ENCODE measurements at places on chromosomes 2 and 18. TPM values are rescaled to one million over a fixed set of nuclear protein-coding genes. Genes with fewer than 3 reads are reported as not detected.

The CCDC68 gene
- polyA plus RNA-seq: 0.35 TPM

The LYPD6B gene
- 0.18 TPM for polyA plus RNA-seq

The ADRA2B gene
- 2.7 TPM for polyA plus RNA-seq

The MYL1 gene
- polyA plus RNA-seq: 8,569 TPM

The CPS1 gene
- polyA plus RNA-seq: 1.5 TPM

The ALPI gene
- polyA plus RNA-seq: not detected

The G6PC2 gene
- not detected for polyA plus RNA-seq

DNA sequence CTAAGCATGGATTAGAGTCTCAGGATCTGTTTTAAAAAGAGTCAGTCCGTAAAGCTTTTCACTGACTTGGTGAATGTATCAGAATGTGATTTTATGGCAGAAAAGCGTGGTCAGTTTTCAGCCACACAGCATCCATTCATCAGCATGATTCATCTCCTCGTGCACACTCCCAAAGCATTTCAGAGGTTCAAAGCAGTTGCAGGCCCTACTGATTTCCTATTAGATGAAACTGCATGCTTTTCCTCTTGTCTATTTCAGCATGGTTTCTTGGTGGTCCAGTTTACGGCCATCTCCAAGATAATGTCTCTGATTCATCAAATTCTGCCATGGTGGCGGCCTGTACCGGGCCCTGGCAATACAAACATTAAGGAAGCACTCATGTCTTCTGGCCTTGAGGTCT lies 4.8 kb upstream of the PARD6G start:
- DNase-seq: no peak

DNA sequence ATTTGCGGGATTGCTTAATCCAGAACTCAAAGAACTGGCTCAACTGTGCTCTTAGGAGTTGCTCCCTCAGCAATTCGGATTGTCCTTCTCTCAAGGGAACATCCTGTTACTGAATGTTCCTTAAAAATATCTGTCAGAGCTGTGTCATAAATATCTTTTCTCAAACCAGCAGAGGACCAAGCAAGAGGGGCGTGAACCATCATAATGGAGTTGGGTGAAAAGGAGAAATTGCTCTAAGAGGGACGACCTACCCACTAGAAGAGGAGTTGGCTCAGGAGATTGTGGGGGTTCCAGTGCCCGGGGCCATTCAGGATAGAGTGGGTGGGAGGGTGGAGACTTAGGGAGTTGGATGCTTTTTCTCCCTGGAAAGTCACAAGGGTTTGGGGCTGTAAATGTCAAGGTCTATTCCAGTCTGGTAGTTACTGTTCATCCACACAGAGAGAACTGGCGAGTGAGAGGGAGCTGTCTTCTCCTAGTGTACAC lies 59.5 kb downstream of the MERTK start:
- no peak for DNase-seq

- no peak for DNase-seq
These were observed 489 bp downstream of the TRMT61B start for GRCh38 chr2:28869494-28870145.

DNA sequence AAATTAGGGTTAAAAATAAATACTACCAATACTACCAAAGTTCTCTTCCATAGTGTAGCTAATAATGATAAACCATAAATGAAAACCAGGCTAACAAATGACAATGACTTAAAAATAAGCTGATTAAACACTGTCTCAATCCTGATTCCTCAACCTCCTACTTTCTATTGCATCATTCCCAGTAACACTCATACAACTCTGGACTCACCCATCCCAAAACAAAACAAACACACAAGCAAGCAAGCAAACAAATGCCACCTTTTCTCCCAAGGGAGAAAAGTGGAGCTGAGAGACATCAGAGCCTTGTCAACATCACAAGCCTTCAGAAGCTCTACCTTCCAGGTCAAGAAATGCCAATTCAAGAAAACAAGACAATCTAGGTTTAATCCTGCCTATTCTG lies 620.7 kb downstream of the NYAP2 start:
- no peak for DNase-seq

- DNase-seq: no peak
These were observed 270.2 kb upstream of the RAB6C start for GRCh38 chr2:129709001-129709955.

- DNase-seq: no peak
These were observed 485.5 kb upstream of the ID2 start for GRCh38 chr2:8196316-8196715.

DNA sequence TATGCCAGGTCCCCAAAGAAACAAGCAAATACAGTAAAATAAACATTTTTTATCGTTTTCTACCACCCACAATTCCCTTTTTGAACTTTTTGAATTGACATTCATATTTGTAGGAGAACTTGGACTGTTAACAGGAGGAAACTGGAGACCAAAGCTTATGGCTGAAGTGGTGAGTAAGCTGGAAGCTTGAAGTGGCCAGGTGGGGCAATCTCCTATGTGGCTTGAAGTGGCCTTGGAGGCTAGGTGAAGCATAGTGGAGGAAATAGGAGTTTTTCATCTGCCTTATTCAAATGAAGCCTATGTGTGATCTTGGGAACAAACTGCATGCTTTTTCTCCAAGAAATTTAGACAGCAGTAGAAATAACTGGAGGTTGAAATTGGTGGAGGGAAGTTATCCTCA lies 962.9 kb upstream of the FANCL start:
- no peak for DNase-seq

GRCh38 chr18:50128506-50129271 lies 66.3 kb downstream of the MYO5B start:
- no peak for DNase-seq

- no peak for DNase-seq
These were observed 28.4 kb downstream of the GREB1L start for GRCh38 chr18:21270453-21270852.

GRCh38 chr2:240422658-240423329 lies 12.7 kb upstream of the GPC1 start:
- no peak for DNase-seq

- DNase-seq: no peak
These were observed 55.3 kb upstream of the HK2 start for GRCh38 chr2:74778381-74779264.

- no peak for DNase-seq
These were observed 129.6 kb upstream of the DDX18 start for GRCh38 chr2:117684919-117685318.

DNA sequence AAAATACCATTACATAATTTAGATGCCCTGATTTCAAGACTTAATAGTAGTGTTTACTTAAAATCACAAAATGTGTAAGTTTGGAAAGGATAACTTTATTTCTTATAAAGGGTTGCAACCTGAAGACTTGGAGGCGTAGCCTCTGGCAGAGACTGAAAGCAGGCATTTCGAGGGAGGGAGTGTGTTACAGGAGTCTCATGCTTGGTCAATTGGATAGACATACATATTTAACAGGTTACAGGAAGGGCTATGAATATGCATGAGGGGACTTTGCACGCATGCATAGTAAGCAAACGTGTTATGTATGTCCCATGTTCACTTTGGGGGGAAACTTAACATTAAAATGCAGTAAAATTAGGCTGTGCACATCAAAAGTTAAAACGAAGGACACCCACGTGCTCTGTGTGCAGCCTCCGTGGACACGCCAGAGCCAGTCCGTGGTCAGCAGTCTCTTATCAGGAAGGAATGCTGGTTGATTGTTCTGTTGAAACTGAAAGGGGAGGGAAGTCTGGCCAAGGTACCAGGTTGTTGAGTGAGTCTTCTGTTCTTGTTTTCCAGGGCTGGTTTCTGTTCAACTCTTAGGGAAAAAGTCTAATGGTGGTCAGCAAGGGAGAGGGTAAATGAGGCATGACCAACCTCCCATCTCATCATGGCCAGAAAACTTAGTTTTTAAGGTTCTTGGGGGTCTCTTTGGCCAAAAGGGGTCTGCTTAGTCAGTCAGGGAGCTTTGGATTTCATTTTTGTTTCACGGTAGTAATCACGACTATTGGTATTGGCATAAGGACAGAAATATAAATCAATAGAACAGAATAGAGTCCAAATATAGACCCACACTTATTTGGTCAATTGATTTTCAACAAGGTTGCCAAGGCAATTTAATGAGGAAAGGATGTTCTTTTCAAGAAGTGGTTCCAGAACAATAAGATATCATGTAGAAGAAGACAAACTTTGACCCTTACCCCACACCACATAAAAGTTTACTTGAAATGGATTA lies 121.9 kb downstream of the MCFD2 start:
- no peak for DNase-seq

All from hindlimb muscle (tissue), 1 donor.